ENCODE measurements at places on chromosomes 13 and 19.
A peak's percentile ranks its signal among the peaks of the same experiment; 100 is the strongest.

GRCh38 chr13:109857325-109857724 lies 70.9 kb upstream of the IRS2 start:
- DNase-seq, result no peak

DNA sequence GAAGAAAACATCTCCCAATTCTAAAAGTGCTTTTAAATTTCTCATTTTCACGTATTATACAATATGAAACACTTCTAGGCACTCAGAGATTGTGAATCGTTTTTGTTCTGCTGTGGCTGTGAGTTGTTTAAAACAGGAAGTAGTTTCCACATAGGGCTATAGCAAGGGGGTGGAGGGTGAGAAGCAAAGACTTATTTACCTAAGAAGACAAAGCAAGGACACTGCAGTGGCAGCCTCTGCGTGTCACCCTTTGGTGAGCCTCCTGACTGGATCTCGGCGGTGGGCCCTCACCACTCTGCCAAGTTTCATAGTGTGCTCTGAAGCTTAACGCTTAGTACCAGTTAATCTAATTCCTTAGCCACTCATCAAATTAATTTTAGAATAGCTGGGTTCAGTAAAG lies 56.8 kb downstream of the TNFSF13B start:
- no peak for DNase-seq

GRCh38 chr19:33124207-33125098 lies 7.5 kb upstream of the WDR88 start:
- DNase-seq, result no peak

- DNase-seq, result no peak
Measured at GRCh38 chr19:38392707-38393308, 4.3 kb downstream of the SPRED3 start.

- DNase-seq, result no peak
Measured at GRCh38 chr19:5719274-5719960, 529 bp downstream of the LONP1 start.

GRCh38 chr13:100363874-100364273 lies 224.7 kb downstream of the GGACT start:
- no peak for DNase-seq

- no peak for DNase-seq
Measured at GRCh38 chr13:97387890-97388289, 46.1 kb upstream of the RAP2A start.

DNA sequence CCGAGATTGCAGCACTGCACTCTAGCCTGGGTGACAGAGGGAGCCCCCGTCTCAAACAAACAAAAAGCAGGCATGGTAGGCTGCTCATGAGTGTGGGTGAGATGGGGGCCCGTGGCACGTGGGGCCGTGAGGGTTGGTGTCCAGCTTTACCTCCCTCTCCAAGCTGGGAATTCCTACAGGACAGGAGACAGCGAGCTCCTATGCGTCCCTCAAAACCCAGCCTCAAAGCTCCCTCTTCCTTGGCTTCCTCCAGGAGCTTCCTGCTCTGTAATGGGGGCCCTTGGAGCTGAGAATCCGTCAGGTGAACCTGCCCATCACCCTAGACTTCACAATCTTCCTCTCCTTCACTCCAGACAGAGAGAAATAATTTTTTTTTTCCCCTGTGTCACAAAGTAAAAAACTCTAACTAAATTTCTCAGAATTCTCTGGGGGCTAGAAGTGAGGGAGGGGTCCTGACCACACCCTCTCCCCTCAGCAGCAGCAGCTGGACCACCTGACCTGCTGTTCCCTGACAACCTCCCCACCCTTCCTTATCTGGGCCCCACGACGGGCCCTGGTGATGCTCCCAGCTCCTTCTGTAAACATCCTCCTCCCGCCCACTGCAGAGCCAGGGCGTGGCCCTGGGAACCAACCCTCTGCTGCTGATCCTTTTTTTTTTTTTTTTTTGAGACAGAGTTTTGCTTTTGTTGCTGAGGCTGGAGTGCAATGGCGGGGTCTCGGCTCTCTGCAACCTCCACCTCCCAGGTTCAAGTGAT lies 22.1 kb upstream of the WDR18 start:
- no peak for DNase-seq

GRCh38 chr13:45016792-45017425 lies 27.6 kb downstream of the GPALPP1 start:
- no peak for DNase-seq

DNA sequence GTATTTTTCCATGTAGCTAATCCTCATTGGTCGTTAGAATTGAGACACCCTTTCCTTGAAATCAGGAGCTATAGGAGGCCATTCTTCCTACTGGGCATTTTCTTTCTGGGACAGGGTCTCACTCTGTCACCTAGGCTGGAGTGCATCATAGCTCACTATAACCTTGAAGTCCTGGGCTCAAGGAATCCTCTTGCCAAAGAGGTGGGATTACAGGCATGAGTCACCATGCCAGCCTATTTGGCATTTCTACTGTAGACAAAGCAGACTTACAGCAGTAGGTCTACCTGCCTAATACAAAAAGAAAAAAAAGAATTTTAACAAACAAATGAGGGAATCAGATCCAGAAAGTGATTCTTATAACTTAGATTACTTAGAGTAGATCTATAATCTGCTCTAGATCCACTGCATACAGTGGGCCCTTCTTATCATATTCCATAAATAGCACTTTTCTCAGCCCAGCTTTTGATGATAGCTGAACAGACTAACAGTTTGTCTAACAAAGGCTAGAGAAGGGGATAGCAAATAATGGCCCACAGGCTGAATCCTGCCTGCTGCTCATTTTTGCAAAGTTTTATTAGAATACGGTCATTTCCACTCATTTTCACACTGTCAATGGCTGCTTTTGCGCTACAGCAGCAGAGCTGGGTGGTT lies 36.7 kb upstream of the USPL1 start:
- no peak for DNase-seq

- no peak for DNase-seq
Measured at GRCh38 chr13:45925151-45925550, 73.6 kb upstream of the SIAH3 start.

DNA sequence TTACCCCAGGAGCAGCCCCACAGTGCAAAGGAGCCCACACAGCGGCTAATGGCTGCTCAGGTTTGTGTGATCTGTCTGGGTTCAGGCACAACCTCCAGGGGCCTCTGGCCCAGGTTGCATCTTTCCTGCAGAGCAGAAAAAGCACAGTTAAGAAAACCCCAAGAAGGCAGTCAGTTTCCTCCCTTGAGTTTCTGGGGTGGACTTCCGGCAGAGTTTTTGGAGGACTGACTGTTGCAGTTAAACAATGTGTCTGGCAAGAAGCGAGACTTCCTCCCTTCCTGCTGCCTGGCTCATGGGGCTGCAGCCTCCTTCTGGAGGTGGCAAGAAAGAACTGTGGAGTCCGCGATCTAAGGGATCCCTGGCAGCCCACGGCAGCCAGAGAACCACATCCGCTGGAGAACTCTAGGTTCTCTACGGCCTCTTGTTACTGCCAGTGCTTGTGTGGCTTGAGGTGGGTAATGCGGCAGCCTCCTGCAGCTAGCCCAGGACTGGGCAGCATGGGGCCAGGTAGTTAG lies 114.4 kb downstream of the ZDHHC20 start:
- DNase-seq, result peak; percentile 6

DNA sequence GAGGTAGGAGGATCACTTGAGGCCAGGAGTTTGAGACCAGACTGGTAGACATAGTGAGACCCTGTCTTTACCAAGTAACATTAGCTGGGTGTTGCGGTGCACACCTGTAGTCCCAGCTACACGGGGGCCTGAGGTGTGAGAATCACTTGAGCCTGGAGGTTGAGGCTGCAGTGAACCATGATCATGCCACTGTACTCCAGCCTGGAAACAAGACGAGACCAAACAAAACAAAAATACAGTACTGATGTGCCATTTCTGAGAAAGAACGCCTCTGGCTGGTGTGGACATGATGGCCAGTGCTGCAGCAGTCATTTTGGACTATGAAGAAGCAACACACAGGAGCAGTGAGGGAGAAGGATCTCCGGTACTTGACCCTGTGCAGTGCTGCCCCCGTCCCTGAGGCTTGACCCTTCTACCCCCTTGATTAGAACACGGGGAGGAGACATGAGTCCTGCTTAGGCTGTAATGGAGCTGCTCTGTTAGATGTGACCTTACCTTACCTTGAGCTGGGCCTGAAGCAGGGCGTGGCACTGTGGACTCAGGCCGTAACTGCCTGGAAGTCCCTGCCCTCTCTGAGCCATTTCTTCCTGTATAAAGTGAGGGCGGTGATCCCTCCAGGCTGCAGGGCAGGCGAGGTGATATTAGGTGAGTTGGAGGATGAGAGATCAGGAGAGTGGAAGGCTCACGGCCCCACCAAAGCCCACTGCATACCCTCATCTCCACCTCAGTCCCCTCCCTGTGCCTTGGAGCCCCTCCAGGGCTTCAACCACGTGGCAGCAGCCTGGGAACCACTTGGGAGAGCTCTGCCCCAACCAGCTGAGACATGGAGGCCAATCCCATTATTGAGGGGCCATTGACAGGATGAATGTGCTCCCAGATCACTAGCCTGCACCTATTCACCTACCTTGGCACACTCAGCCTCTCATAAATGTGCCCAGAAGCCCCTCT lies 5.9 kb downstream of the RPL18A start:
- DNase-seq, result no peak

DNA sequence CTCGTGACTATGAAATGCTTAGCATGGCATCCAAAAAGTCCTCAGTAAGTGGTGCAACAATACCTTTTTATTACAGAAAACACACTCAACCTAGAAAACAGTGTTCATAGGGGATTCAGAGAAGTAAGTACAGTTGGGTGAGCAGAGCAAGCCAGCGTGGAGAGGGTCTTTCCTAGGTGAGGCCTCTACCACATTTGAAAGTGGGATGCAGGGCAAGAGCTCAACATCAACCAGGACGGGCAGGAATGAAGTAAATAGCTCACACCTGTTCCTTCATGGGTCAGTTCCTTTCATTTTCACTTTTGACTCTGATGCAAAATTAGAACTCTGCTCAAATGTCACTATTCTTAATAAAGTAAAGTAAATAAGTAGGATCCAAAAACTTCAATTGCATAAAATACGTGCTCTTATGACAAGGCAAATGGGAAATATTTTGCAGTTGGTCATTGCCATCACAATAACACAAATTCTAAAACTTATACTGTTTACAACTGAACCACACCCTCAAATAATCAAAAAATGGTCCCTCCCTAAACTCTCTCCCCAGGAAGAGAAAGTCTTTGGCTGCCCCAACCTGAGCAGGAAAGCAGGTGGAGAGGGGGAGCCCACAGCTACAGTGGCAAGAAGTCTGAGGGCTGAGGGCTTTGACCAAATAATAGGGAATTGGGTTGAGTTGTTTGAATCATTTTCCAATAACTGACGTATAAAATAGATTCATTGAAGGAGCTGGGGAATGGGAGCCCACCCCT lies 20.2 kb downstream of the CHAMP1 start:
- no peak for DNase-seq

All from activated CD4-positive, alpha-beta T cell treated with anti-CD3 and anti-CD28 coated beads for 24 hours (primary cell).